ENCODE measurements at places on chromosomes 4 and X. TPM values are rescaled to one million over a fixed set of nuclear protein-coding genes. Genes with fewer than 3 reads are reported as not detected.

- no peaks in the 10 kb centered on the region for H3K4me1 ChIP-seq
- H3K27ac ChIP-seq: no peak overlapping the region
- H3K27me3 ChIP-seq: no peaks in the 10 kb centered on the region
- DNase-seq: no peak
Observed at GRCh38 chrX:147950352-147950751, 30.8 kb upstream of the FMR1NB start.

DNA sequence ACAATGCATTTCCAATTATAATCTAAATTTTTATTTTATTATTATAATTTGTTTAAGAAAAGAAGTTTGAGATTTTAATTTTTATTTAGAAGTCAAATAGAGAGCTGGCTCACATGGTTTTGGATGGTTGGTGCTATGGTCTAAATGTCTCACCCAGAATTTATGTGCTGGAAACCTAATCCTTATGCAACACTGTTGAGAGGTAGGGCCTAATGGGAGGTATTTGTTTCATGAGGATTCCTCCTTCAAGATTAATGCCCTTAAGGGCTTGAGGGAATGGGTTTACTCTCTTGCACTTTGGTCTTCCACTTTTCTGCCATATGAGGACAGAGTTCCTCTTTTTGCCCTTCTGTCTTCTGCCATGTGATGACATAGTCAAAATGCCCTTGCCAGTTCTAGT lies 960.5 kb upstream of the IGFBP7 start:
- H3K4me1 ChIP-seq: no peaks in the 10 kb centered on the region
- H3K27me3 ChIP-seq: no peaks in the 10 kb centered on the region
- no peak overlapping the region for H3K27ac ChIP-seq
- H3K36me3 ChIP-seq: no peaks in the 10 kb centered on the region
- no peak for DNase-seq
- H3K4me3 ChIP-seq: no peak overlapping the region

GRCh38 chr4:1337376-1337831 lies 9.6 kb upstream of the UVSSA start:
- H3K4me3 ChIP-seq: no peak overlapping the region
- H3K4me1 ChIP-seq: no peaks in the 10 kb centered on the region
- peaks cover 23% of the 10 kb centered on the region for H3K36me3 ChIP-seq
- no peaks in the 10 kb centered on the region for H3K27me3 ChIP-seq
- DNase-seq: no peak

DNA sequence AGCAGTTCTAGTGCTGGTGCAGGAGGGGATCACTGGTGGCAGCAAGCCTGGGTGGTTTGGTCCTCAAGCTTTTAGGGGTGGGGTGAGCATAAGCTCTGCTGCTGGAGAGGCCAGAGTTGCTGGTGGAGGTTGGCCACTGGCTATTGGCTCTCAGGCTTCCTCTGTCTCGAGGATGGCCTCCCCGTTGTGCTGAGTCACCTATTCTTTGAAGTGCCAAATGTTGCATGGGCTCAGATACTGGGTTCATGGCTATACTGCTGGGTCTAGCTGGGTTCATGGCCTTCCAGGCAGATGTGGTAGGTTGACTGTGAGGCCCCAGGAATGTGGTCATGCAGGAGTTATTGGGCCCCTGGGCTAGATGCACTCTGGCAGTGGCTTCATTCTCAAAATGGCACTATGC lies 466.3 kb downstream of the NAF1 start:
- DNase-seq: no peak
- no peak overlapping the region for H3K27ac ChIP-seq
- no peaks in the 10 kb centered on the region for H3K36me3 ChIP-seq
- no peaks in the 10 kb centered on the region for H3K4me1 ChIP-seq
- no peaks in the 10 kb centered on the region for H3K27me3 ChIP-seq

- H3K36me3 ChIP-seq: peaks cover 5% of the 10 kb centered on the region
- H3K27ac ChIP-seq: no peak overlapping the region
- DNase-seq: no peak
- H3K4me3 ChIP-seq: no peak overlapping the region
- no peaks in the 10 kb centered on the region for H3K27me3 ChIP-seq
Observed at GRCh38 chr4:99028187-99028586, 32.7 kb downstream of the METAP1 start.

GRCh38 chr4:132395561-132395960 lies 753.5 kb upstream of the PCDH10 start:
- H3K27ac ChIP-seq: no peak overlapping the region
- no peaks in the 10 kb centered on the region for H3K36me3 ChIP-seq
- H3K27me3 ChIP-seq: no peaks in the 10 kb centered on the region
- H3K4me1 ChIP-seq: no peaks in the 10 kb centered on the region

DNA sequence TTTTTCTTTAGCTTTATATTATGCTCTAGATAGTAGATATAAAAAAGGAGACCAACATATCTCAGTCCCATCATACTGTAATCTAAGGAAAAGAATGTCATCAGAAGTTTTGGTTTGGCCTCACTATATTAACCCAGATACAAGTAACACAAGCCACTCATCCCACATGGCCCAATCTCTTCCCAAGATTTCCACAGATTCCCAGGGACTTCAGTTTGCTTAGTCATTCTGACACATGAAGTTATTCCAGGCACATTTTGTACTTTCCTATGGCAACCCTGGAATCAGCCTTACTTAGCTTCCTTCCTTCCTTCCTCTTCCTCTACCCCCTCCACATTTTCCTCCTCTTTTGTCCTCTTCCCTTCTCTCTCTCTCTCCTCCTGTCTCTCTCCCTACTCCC lies 21.7 kb upstream of the DCLK2 start:
- no peaks in the 10 kb centered on the region for H3K36me3 ChIP-seq
- no peak overlapping the region for H3K4me3 ChIP-seq
- no peak overlapping the region for H3K27ac ChIP-seq
- no peaks in the 10 kb centered on the region for H3K27me3 ChIP-seq
- DNase-seq: no peak

DNA sequence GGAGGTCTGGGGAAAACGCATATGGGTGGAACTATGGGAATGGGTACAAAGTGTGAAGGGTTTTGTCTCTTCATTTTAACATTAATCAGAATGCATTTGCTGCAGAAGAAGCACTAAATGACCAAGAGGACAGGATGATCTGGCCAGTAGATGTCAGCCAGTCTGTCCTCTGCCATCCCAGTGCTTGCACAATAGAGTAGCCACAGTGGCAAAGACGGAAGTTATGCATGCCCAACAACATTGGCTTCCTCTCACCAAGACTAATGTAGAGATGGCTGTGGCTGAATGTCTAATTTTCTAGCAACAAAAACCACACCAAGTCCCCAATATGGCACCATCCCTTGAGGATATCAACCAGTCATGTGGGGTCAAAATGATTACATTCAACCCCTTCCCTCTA lies 45.0 kb upstream of the ARHGEF6 start:
- no peaks in the 10 kb centered on the region for H3K27me3 ChIP-seq
- H3K4me1 ChIP-seq: peaks cover 8% of the 10 kb centered on the region
- no peak for DNase-seq
- H3K36me3 ChIP-seq: peaks cover 3% of the 10 kb centered on the region

DNA sequence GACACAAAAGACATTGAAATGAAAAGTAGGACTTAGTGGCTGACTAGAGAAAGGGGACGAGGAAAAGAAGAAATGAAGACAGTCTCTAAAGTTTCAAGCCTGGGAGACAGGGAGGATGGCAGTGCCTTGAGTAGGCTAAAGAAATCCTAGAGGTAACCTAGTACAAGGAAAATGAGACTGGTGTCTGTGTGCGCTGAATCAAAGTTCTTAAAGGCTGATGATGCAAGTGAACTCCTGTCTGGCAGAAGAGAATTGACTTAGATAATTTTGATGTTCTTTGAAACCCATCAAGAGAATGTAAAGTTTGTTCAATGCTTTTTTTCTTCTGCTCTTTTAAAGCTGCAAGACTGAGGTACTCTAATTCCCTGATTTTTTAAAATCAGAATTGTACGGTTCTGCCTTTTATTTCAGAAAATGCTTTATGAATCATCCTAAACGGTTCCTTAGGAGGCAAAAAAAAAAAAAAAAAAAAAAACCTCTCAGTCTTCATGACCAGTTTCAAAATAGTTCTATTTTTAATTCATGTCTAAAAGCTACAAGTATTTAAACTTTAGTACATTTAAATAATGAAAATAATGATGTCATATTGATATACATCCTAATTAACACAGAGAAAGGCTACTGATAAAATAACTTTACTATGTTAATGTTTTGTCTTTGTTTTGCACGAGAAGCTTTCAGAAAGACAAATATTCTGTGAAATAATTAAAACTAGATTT lies 189.8 kb downstream of the PPP3CA start:
- H3K27ac ChIP-seq: no peak overlapping the region
- no peak overlapping the region for H3K4me3 ChIP-seq
- no peak for DNase-seq
- H3K4me1 ChIP-seq: no peaks in the 10 kb centered on the region

DNA sequence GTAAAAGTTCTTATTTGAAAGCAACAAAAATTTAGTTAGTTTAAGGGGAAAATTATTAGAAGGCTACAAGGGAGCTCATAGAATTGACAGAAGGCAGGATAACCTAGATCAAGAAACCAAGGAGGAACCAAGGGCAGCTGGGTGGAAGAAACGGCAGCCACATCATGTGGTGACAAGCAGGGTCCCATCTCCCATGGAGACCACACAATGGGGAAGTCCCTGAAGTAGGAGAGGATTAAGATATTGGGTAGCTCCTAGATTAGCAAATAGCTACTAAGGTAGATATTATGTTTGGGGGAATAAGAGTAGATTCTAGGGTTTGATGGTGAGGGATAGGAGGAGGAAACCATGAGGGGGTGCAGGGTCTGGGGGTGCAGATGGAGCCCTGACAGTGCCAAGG lies 48.0 kb upstream of the TMEM154 start:
- no peaks in the 10 kb centered on the region for H3K4me1 ChIP-seq
- DNase-seq: no peak
- H3K27me3 ChIP-seq: no peaks in the 10 kb centered on the region
- H3K36me3 ChIP-seq: no peaks in the 10 kb centered on the region

DNA sequence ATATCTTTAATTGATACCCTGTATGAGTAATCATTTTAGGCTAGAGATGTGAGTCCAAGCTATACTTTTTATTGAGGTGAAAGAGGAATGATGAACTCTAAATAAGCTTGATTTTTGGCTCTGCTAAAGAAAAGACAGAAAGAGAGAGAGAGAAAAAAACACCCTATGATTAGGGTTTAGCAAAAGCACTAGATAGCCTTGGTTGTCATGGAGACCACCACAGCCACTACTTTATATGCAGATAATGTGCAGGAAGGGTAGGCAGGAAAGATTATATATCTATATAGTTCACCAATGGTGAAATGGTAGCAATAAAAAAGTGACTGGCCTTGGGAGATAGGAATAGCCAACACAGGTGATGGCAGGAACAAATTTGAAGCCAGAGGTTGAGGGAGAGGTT lies 69.9 kb upstream of the CAMK2D start:
- DNase-seq: no peak
- H3K27ac ChIP-seq: no peak overlapping the region
- no peaks in the 10 kb centered on the region for H3K4me1 ChIP-seq
- H3K36me3 ChIP-seq: no peaks in the 10 kb centered on the region
- no peak overlapping the region for H3K4me3 ChIP-seq

- no peaks in the 10 kb centered on the region for H3K27me3 ChIP-seq
- peaks cover 9% of the 10 kb centered on the region for H3K36me3 ChIP-seq
- no peaks in the 10 kb centered on the region for H3K4me1 ChIP-seq
- H3K27ac ChIP-seq: no peak overlapping the region
- H3K4me3 ChIP-seq: no peak overlapping the region
- DNase-seq: no peak
Observed at GRCh38 chr4:898869-899555, 33.1 kb downstream of the GAK start.

DNA sequence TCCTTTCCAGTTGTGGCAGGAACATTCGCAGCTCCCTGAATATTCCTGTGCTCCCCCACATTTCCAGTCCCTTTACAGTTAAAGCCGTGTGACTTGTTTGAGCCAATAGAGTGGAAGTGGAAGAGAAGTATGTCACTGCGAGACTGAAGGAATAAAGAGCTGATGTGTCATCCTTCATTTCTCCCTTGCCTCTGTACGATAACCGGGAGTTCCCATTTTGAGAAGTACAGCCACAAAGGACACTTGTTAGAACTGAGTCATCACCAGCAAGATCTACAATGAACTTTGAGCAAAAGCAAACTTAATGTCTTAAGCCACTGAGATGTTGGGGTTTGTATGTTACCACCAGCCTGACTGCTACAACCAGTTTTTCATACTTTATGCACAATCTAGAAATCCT lies 92.3 kb downstream of the SPRY1 start:
- DNase-seq: no peak
- no peaks in the 10 kb centered on the region for H3K27me3 ChIP-seq
- H3K27ac ChIP-seq: no peak overlapping the region
- H3K36me3 ChIP-seq: no peaks in the 10 kb centered on the region

DNA sequence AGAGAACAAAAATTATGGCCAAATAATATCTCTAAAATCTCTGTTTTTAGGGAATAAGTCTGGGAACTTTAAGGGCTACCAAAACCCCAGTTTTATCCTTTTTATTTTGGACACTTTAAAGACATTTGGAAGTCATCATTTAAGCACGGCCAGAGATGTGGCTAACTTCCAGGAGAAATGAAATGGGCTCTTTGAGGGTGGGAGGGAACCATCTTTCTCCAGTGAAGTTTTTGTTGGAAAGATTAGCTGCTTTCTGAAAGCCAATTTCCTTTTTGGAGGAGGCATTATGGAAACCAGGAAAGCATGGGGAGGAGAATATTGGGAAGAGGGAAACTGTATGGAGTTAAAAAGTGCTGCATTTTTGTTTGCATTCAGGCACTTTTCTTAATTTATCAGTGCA lies 4.8 kb downstream of the VSIG1 start:
- peak; percentile 47 for DNase-seq
- H3K27ac ChIP-seq: no peak overlapping the region
- peaks cover 42% of the 10 kb centered on the region for H3K27me3 ChIP-seq
- no peaks in the 10 kb centered on the region for H3K36me3 ChIP-seq
- H3K4me1 ChIP-seq: peaks cover 4% of the 10 kb centered on the region

- H3K36me3 ChIP-seq: no peaks in the 10 kb centered on the region
- no peak overlapping the region for H3K4me3 ChIP-seq
- DNase-seq: no peak
Observed at GRCh38 chrX:45771560-45772340, 571.1 kb upstream of the DIPK2B start.

DNA sequence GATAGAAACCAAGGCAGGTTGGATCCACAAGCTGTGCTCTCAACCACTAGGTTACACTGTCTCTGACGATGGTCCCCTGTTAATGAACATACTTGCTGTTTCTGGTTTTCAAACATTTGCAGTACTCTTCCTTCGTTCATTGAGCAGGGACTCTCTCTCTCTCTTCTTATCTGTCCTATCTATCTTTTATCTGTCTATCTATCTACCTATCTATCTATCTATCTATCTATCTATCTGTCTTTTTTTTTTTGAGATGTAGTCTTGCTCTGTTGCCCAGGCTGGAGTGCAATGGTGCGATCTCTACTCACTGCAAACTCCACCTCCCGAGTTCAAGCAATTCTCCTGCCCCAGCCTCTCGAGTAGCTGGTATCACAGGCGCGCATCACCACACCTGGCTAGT lies 9.4 kb upstream of the CT47C1 start:
- H3K36me3 ChIP-seq: no peaks in the 10 kb centered on the region
- H3K4me3 ChIP-seq: no peak overlapping the region
- H3K27me3 ChIP-seq: no peaks in the 10 kb centered on the region
- no peaks in the 10 kb centered on the region for H3K4me1 ChIP-seq
- no peak overlapping the region for H3K27ac ChIP-seq
- no peak for DNase-seq

- DNase-seq: no peak
- H3K4me3 ChIP-seq: no peak overlapping the region
- H3K27ac ChIP-seq: no peak overlapping the region
- H3K4me1 ChIP-seq: no peaks in the 10 kb centered on the region
- no peaks in the 10 kb centered on the region for H3K27me3 ChIP-seq
- no peaks in the 10 kb centered on the region for H3K36me3 ChIP-seq
Observed at GRCh38 chrX:91331476-91331875, 103.2 kb upstream of the PABPC5 start.

The HS3ST1 gene
- polyA plus RNA-seq: 1.7 TPM

The HELQ gene
- 5.2 TPM for polyA plus RNA-seq

The TMPRSS11B gene
- polyA plus RNA-seq: not detected

The SEPSECS gene
- 5.9 TPM for polyA plus RNA-seq
